Motor neuron (in vitro differentiated cells): ENCODE measurements at places on chromosomes 2 and 18.

GRCh38 chr2:143399631-143400069, 270.4 kb downstream of the ARHGAP15 start:
- no peak for ATAC-seq

GRCh38 chr2:110099471-110100225, 16.0 kb downstream of the MALL start:
- ATAC-seq, result no peak

GRCh38 chr18:45168866-45169600, 446.2 kb upstream of the SLC14A2 start:
- peak; percentile 55 for ATAC-seq

DNA sequence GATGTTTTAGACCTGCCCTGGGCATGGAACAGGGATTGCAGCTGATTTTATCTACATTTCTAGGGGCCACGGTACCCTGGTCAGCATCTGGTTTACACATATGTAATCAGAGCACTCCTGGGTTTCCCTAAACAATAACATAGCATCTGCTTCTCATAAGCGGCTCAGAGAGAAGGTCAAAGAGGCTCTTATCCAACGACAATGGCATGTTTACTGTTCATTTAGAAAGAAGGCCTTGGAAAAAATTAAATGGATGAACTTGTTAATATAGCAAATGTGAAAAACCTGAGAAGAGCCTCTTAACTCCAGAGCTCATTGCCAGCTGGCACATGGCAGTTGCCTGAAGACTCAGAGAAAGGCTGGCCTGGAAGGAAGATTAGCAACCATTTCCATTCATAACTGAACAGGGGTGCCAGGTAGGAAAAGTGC, 202.8 kb upstream of the THUMPD2 start:
- no peak for ATAC-seq

DNA sequence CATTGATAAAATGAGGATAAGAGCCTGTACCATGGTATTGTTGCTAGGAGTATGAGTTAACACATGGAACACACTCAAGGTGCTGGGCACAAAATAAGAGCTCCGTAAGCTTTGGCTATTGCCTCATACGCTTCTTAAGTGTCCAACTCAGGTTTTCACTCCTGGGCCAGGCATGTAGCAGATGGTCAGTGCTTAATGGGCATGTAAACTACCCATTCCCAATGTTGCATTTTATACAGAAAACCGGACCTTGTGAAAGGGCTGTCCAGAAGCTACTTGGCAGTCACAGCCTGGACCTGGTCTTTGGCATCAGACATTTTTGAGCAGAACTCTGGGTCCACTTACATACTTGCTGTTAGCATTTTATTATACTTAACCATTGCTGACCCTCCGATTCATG, 26.9 kb downstream of the MGAT5 start:
- no peak for ATAC-seq

GRCh38 chr2:130834091-130834930, 2.4 kb upstream of the ARHGEF4 start:
- peak; percentile 31 for ATAC-seq

- ATAC-seq, result no peak
These were observed 42.4 kb upstream of the BIN1 start for GRCh38 chr2:127149384-127149783.

GRCh38 chr2:203646266-203646864, 60.1 kb upstream of the CD28 start:
- ATAC-seq, result no peak

DNA sequence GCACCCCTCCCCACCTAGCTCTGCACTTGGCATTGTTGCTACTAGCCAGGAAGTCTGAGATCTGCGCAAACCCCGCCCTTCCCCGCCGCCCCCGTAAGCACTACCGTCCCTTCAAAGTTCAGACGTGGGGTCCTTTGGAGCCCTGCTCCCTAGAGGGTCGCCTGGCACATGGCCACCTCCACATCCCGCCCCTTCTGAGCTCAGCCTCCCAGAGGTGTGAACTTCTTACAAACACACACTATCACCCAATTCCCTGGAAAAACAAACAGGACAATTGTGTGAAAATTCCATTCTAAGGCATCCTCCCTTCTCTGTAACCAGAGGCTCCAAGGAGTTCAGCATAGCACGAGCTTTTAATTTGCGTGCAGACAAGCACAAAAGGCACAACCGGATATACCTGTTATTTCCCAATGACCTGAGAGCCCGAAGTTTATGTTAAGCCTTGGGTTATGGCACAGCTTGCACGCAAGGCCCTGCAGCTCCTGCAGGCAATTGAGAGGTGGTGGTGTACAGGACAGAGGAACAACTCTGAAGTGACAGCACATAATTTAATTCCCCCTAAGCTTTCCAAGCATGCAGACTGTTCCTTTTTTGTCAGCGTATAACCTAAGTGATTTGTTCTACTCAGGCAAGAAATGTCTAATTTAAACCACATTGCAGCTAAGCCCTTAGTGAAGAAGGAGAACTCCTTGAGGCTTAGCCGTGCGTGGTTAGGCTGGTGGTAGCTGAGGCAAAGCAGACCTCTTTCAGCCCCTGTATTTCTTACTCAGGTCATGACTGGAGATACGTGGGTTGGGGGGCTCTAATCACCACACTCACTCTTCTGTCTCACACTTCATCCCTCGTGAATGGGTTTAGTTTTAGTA, 20.3 kb upstream of the CYP1B1 start:
- ATAC-seq, result peak; percentile 9

DNA sequence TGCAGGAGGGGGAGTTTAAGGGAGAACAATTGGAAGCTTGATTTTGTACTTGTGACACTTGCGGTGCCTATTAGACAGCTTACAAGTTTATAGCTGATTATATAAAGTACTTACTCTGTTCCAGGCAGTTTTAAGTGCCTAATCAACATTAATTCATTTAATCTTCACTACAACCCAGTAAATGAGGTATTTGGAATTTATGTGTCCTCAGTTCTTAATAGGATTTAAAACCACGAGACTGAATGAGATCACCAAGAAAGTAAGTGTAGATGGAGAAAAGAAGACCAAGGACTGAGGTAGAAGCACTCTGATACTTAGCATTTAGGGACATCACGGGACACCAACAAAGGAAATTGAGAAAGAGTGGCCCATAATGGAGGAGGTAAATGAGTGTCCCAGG, 49.8 kb downstream of the ZC3H15 start:
- no peak for ATAC-seq

- ATAC-seq, result peak; percentile 70
These were observed 359.7 kb downstream of the MBD2 start for GRCh38 chr18:53864770-53865169.

DNA sequence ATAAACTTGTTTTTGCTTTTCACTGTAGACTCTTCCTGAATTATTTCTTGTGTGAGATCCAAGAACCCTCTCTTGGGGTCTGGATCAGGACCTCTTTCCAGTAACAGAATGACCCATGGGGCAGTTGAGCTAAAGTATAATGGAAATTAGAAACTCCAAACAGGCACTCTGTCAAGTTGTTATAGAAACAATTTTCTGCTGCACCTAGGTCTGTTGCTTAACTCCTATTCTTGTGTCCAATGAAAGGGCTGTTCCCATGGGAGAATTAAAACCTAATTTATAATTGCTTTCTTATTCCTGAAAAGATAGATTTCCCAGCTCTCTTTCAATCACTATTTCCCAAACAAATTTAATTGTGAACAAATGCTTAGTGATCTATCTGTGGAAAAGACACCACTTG, 1341.3 kb upstream of the PIK3C3 start:
- ATAC-seq, result no peak

- no peak for ATAC-seq
These were observed 38.6 kb upstream of the ASAP2 start for GRCh38 chr2:9167718-9168657.
